SIG-M5 (cell line): ENCODE measurements at places on chromosomes 2 and 18.

- no peak for DNase-seq
Measured at GRCh38 chr2:9076210-9076609, 72.7 kb upstream of the MBOAT2 start.

GRCh38 chr18:73514449-73514848 lies 633.2 kb downstream of the FBXO15 start:
- DNase-seq, result no peak

DNA sequence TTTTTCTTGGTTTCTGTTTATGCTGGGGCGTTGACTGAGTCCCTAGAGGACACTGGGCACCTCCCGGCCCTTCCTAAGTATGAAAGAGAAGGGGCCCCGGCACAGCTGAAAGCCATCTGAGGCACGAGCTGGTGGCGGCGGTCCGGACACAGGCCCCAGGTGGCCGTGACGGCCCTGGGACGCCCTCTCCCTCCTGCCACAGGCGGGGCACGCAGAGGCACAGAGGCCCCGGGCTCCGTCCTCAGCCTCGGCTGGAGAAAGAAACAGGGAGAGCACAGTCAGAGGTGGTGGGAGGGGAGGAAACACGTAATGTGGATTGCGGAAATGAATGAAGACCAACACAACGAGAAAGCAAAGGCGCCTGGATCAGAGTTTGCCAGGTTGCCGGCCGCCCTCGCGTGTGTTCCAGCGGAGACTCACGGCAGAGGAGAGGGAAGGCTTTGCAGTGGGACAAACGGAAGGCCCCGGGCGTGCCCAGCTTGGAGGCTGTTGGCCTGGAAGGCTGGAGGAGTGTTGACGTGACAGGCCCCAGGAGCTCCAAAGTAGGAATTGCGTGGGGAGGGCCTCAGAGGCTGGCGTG lies 119.1 kb downstream of the PTGR3 start:
- no peak for DNase-seq

DNA sequence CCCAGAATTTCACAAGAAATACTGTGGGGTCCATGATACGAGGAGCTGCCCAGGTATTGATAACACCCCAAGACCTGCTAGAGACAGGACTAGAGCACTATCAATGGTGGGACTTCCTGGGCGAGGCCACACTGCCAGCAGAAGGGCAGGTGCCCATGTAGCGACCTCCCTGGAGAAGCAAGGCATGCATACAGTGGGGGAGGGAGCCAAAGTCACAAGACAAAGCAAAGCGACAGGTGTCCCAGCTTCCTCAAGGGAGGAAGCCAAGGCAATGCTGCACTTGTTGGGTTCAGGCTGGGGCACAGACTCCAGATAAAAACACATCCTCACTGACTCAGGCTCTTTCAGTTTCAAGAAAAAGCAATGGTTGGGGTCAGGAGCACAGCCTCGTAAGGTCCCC lies 7.5 kb downstream of the CD207 start:
- no peak for DNase-seq

DNA sequence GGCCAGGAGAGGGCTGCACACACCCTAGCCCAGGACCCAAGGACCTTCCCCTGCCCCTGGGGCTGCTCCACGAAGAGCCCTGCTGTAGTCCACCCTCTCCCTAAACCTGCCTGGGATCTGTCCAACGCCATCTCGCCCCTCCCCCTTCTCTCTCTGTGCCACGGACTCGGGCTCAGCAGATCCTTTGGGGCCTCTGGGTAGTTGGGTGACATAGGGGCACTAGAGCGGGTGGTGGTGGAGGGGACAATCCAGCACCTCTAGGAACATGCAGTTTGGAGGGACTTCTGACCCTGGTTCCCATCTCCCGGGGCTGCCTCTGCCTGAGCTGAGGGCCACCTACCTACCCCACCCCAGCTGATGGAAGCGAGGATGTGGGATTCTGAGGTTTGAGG lies 7.3 kb upstream of the CRYBA2 start:
- no peak for DNase-seq

DNA sequence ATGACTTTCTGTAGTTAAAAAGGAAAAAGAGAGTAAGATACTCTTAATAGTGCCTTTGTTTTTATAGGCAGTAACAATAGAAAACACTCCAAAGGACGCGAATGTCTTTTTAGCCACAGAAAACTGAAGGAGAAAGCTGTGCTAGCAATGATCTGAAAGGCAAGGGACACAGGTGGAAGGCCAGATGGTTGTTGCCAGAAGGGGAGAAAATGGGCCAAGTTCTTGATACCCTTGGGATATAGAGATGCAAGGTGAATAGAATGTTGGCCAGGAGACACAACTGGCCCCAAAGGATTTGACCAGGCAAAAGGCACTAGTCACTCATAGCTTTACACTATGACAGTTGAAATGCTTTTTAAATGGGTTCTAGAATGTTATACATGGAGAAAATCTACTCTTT lies 180.0 kb downstream of the NRXN1 start:
- no peak for DNase-seq
